ENCODE measurements at places on chromosomes 6 and 20.
A peak's percentile ranks its signal among the peaks of the same experiment; 100 is the strongest.

GRCh38 chr6:158536891-158537798 is 22.7 kb upstream of the TMEM181 start:
- DNase-seq = peak; percentile 14

- DNase-seq = no peak
These were observed 233.3 kb downstream of the SYNDIG1 start for GRCh38 chr20:24702501-24703283.

GRCh38 chr6:129920103-129920798 is 59.1 kb upstream of the TMEM244 start:
- no peak for DNase-seq

DNA sequence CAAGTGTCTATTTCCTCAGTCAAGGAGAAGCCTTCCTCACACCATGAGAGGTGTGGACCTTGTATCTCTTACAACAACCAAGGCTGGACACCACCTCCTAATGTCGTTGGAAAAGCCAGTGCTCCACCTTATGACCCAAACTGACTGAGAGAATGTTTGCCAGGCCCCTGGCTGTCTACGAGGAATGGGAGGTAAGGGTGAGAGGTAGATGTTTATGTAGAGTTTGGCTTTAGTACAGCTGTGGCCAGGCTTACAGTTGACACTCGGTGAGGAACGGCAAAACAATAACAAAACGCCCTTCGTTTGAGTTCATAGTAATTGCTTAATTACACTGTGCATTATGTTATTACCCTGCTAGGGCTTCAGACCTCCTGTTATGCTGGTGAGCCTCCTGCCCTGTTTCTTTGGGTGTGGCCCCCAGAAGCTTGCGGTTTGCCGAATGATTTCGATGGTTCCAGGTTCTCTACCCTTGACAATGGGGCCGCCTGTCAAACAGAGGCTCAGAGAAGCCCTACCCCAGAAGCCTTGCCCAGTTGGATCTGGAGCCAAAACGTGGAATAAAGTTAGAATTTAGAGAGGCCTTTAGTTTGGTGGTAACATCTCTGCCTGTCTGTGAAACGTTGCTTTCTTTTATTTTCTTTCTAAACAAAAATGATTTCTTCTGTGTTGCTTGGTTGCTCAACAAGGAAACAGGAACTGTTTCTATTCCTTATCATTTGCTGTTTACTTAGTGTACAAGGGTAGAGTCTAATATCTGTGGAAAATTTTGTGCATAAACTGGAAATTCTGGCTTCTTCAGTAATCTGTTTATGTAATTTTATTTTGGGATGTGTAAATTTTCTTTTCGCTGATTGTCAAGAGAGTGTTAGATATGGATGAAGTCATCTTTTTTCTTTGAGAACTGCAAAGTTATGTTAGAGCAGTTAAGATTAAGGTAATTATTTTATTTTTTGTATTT is 60.4 kb upstream of the FOXQ1 start:
- DNase-seq = no peak

DNA sequence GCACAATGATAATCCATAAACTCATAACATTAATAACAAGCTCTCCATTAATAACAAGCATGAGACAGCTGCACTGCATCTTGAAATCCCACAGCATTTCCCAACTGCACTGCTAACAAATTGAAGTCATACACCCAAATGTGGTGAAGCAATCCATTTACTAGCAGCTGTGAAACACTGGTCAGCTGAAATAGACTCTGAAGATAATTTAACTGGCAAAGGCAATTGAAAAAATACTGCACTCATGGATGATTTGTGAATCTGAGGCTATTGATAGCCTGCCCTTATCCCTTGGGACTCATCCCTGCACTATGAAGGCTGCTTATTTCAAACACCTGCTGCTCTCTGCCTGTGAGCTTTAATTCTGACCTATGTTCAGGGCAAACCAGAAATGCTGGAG is 49.1 kb upstream of the PLCB1 start:
- peak; percentile 50 for DNase-seq

DNA sequence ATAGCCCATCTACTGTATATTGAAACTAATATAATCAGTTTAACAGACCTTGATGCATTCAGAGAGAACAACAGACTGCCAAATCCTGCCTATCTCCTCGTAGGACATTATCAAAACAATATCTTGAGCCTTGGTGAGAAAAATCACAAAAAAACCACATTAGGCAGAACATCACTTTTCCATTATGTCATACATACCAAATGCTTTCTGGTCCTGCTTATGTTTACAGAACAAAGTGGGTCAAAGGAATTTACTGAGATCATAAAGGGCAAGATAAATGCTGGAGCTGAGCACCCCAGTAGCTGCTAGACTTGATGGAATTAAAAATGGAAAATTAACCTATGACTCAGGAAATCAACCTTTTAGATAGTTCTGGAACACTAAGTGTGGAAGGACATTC is 195.3 kb upstream of the KCNK16 start:
- no peak for DNase-seq

DNA sequence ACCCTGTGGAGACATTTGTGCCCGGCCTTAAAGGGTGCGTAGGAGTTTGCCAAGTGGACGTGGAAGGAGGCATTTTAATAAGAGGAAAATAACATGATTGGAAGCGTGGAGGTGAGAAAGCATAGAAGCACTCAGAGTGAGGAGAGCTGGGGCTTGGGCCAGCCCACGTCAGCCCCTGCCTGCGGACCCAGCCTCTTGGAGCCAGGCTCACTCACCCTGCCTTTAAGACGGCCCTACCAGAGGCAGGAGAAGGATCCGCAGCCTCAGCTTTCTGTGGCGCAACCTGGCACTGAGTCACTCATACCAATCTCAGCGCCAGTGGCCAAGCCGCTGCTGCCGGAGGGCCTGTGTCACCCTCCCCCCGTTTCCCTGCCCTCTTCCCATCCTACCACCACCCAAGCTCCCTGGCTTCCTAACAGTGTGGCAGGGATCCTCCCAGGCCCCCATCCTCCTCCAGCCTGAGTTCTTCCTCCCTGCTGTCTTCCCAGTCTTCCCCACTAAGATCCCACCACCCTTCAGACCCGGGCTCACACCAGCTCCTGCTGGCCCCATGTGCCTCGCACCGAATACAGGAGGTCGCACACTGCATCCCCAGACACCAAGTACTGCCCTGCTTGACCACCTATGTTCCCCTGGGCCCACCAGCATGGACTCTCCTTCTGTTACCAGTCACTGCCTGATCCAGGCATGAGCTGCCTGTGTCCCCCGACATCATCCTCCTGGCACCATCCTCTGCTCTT is 285.2 kb downstream of the UST start:
- DNase-seq = no peak

DNA sequence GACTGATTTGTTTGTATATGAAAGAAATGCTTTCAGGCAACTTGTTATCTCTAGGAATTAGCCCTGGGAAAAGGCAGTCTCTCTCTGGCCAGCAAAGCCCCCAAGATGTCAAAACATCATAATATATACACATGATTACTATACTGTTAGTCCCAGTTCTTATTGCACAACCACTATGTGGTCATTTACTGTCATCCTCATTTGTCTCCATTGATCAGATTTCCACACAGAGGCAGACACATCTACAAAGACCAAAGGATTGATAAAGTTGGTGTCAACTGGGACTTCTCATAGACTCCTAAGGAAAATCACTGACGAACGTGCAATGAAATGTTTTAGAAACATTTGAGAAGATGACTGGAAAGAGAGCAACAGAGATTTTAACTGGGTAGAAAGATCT is 71.9 kb upstream of the POPDC3 start:
- DNase-seq = no peak

Measured in NCI-H524 treated with DMSO at 0.1 percent for 48 hours (cell line).